ENCODE measurements at places on chromosomes 2 and 18. TPM values are rescaled to one million over a fixed set of nuclear protein-coding genes. Genes with fewer than 3 reads are reported as not detected.
A peak's percentile ranks its signal among the peaks of the same experiment; 100 is the strongest.

C1GALT1C1L gene
- 0.89 TPM for total RNA-seq

KCNE4 gene
- total RNA-seq = 5.4 TPM

PROKR1 gene
- total RNA-seq = 0.10 TPM

MPV17 gene
- total RNA-seq = 34.9 TPM

PDCL3 gene
- total RNA-seq = 15.7 TPM

LRRC30 gene
- total RNA-seq = 0.69 TPM

CPO gene
- total RNA-seq = 0.89 TPM

DNA sequence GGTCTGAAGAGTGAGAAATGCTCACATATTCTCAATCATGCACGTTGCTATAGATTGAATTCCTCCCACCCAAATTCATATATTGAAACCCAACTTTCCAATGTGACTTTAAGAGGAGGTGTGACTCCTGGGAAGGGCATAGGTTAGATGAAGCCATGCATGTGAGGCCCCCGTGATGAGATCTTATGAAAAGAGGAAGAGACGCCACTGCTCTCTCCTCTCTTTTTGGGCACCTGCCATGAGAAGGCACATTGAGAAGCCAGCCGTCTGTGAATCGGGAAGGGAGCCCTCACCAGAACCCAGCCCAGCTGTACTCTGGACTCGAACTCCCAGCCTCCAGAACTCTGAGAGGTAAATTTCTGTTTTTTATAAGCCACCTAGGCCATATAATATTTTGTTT lies 842.6 kb upstream of the SALL3 start:
- DNase-seq = no peak

- DNase-seq = no peak
These were observed 1281.9 kb upstream of the PIK3C3 start for GRCh38 chr18:40673150-40673549.

GRCh38 chr2:209526561-209526960 lies 102.7 kb downstream of the MAP2 start:
- peak; percentile 50 for DNase-seq

GRCh38 chr2:197130318-197130717 lies 180.3 kb downstream of the ANKRD44 start:
- no peak for DNase-seq

DNA sequence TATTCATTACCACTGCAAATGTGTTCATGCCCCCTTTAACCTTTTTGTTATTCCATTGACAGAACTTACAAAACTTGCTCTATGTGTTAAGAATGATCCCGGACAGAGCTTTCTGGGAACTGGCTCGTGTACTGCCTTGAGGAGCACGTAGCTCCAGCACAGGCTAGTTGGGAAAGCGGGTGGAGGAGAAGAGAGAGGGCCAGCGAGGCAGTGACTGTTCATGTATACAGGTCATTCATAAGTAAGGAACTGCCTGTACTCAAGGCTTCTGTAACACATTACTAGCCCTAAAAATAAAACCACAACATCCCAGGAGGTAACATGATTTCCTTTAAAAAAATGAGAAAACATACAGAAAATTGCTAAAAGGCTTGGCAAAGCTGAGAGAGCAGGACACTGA lies 109.0 kb downstream of the STK39 start:
- DNase-seq = no peak

GRCh38 chr2:236852100-236852976 lies 233.4 kb upstream of the COPS8 start:
- DNase-seq = peak; percentile 50

- DNase-seq = no peak
These were observed 537.8 kb downstream of the LRRTM4 start for GRCh38 chr2:76984359-76984758.

DNA sequence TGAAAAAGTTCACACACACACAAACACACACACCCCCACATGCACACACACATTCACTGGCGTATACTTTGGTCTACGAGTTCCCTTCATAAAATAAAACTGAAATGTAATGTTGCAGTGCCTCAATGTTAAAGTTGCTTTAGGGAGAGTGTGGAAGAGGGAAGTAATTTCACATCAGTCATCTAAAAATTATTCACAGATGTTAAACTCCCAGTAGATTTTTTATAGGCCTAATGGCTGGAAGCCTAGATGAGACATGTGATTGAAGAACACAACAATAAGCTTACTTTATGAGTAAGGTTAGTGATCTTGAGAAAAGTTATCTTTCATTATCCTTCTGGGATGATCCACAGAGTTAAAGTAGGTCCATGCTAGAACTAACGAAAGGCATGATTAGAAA lies 506.7 kb upstream of the CNTNAP5 start:
- DNase-seq = peak; percentile 76

DNA sequence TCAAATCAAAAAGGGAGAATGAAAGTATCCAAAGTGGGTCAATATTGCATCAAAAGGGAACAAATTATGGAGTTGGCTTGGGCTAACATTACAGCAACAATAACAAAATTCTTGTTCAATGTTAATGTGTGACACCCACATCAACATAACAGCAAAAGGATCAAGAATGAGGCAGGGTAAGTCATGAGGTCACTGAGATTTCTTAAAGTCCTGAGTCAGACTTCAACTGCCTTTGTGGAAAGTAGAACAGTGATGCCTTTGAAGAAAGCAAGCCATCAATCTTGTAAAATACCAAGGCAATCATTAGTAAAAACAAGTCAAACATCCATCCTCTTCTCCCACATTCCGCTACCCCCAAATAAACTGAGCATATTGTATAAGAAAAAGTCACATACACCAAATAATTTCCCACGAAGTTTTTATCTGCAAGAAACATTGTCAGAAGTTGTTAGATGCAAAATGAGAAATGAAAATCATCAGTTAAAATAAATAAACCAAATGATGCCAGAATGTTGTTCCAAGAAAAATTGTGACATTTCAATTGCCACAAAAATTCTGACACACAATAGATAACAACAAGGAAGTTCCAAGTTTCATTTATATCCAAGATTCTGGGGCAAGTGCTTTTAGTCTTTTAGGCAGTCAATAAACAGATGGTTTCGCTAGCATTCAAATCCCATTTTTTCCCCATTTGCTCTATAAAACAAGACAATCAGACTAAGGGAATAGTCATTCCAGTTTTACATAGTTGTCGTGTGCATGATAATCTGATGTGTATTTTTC lies 216.1 kb upstream of the SETBP1 start:
- DNase-seq = no peak

DNA sequence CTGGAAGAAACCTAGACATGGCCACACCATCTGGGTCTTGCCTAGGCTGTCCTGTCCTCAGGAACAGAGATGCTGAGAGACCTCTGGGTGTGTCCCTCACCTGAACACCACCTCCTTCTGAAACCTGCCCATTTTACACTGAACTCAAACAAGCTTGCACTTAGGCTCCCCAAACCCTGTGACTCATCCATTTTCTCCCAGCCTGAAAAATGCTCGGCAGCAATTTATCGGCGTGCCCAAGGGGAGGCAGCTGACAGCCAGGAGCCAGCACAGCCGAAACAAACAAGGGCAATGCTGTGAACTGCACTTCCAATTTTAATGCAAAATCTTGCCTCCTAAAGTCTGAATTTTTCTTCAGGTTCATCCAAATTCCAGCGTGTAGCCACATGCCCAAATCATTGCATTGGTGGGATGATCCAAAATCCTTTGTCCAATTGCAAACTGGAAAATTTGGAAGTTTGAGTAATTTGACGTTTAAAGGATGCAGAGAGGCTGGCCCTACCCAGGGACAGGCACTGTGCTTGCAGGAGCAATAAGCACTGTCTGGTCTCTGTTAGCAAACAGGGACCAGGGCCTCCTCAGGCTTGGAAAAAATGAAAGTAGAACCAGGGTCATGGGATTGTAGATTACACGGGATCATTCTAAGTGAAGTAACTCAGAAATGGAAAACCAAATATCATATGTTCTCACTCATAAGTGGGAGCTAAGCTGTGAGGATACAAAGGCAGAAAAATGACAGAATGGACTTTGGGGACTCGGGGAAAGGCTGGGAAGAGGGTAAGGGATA lies 67.7 kb downstream of the GALNT14 start:
- no peak for DNase-seq

DNA sequence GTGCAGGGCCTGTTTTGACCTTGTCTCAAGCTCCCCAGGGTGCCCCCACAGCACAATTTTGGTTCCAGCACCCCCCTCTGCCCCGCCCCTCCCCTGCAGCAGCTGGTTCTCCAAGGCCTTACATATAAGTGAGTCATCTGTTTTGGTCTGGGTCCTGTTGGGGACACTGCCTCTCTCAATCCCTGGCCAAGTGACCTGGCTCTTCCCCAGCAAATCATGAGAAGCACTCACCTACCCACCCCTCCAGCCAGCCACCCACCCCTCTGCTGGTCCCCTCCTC lies 90.5 kb downstream of the INHBB start:
- DNase-seq = no peak

DNA sequence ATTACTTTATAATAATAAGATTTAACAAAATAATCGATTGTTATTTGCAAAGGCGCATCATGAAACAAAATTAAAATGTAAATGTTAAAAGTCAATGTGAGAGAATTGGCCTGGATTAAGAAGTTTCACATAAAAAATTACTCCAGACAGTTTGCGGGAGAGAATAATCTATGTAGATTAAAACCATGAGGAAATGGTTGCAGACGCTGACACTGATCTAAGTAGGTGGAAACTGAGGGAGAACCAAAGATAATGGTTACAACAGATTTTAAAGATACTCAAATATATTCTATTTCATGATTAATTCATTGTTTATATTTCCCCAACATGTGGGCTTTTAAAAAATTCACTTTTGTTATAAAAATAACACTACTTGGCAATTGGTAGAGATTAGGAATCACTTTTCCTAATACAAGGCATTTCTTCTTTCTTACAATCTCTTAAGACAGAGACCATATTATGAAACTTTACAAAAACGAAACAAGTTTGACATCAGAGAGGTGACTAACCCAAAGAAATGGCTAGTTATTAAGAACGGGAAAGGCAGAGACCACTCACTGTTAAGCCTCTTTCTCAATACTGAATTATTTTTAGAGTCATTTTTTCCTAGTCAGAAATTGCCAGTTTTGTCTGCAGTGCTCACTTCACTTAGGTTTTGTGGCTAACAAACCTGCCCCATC lies 1.6 kb downstream of the KANSL1L start:
- peak; percentile 75 for DNase-seq
